ENCODE measurements at places on chromosomes 7 and 10. TPM values are rescaled to one million over a fixed set of nuclear protein-coding genes. Genes with fewer than 3 reads are reported as not detected.

Gene ANLN
- 130 TPM for total RNA-seq

DNA sequence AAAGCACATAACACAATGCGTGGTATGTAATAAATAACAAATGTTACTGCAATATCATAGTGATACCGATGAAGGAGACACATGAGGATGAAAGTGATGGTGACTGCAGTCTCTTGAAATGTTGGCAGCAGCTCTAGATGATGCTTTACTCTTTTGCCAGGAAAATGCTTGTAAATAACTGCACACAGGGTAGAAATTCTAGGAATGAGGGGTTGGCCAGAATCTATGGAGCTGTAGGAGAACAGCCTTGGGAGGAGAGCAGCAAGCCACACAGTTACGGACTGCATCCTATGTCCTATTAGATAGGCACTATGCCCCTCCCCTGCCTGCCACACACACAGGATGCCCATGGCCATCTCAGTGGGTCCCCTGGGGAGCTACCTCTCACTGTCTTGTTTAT lies 97.6 kb upstream of the GSDME start:
- DNase-seq: no peak

Gene GNGT1
- 0.91 TPM for total RNA-seq

GRCh38 chr10:4131407-4132215 lies 346.6 kb upstream of the KLF6 start:
- DNase-seq: no peak

DNA sequence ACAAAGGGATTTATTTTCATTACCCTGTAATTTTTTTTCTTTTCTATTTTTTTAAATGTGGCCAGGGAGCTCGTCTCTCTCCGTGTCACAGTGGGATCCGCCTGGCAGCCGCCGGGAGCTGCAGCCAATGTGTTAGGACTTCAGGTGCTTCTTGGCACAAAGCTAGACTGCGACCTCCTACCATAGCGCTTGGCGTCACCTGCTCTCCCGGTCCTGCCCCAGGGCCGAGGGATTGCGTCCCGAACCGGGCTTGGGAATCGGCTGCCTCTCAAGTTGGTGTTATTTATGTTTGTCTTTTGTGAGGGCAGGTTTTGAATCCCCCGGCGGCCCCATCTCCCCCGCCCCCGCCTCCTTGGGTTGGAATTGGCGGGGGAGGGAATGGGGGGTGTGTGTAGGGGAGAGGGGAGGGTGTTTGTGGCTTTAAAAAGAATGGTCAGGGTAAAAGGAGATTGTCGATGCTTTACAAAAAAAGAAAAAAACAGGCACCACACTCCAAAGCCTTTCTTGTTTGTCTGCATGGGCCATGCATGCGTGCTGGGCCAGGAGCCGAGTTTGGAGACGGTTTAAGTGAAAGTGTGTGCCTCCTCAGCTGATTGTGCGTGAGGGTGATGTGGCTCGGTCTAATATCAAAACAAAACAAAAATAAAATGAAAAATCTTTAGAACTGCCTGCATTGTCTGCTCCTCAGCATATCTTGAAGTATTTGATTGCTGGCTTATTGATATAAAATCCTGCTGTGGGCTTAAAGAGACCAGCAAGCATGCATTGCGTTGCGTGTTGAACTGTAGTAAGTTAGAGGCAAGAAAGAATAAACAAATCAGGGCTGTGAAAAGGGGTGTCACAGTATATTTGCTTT lies 1.2 kb downstream of the PPP1R9A start:
- peak; percentile 16 for DNase-seq

GRCh38 chr7:129536323-129536722 lies 34.0 kb downstream of the SMKR1 start:
- no peak for DNase-seq

DNA sequence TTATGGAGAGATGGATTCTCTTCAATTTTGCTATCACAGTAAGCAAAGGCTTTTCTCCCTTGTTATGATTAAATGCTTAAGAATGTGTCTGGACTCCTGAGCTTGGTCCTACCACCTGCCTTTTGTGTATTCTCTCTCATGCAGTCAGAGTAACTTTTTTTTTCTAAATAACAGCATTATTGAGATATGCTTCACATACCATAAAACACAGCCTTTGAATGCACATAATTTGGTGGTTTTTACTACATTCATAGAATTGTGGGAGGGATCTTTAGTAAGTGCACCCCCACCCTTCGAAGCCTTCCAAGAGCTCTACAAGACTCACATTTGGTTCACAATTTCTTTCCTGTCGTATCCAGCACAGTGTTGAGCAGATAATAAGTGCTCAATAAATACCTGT lies 175.5 kb downstream of the ADAM12 start:
- DNase-seq: no peak

Gene OR2A12
- total RNA-seq: not detected

GRCh38 chr10:113285305-113285704 lies 267.5 kb upstream of the HABP2 start:
- no peak for DNase-seq

DNA sequence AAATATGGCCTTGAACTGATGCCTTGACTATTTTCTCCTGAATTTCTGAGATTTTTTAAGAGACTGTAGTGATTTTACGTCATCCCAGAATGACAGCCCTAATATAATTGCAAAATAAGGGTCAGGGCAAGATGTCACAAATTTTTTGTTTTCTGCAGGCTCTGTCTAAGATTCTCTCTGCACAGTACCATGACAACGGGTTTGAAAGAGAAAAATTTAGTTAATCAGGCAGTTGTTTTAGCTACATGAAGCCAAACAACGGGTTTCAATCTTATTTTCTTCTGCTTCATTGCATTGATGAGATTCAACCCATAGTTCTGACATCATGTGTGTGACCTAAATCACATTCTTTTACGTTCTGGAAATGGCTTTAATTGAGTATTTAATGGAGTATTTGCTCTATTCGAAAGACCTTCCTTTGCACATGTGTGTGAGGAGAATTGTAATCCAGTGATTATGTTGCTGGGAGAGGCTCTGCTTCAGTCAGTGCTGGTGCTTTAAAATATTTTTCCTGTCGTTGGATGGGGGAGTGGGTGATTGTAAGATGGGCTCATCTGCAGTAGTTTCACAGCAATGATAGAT lies 118.0 kb upstream of the RHOBTB1 start:
- DNase-seq: no peak

DNA sequence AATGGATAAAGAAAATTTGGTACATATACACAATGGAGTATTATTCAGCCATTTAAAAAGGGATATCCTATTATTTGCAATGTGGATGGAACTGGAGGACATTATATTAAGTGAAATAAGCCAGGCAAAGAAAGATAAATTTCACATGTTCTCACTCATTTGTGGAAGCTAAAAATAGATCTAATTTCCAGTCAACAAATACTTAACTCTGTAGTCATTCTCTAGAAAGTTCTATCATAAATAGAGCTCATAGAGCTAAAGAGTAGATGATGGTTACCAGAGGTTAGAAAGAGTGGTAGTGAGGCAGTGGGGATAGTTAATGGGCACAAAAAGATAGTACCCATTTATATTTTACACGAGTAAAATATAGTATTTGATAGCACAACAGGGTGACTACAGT lies 104.2 kb upstream of the SLC13A1 start:
- no peak for DNase-seq

All from HCT116 (cell line).